ENCODE measurements at places on chromosomes 16 and 17.

DNA sequence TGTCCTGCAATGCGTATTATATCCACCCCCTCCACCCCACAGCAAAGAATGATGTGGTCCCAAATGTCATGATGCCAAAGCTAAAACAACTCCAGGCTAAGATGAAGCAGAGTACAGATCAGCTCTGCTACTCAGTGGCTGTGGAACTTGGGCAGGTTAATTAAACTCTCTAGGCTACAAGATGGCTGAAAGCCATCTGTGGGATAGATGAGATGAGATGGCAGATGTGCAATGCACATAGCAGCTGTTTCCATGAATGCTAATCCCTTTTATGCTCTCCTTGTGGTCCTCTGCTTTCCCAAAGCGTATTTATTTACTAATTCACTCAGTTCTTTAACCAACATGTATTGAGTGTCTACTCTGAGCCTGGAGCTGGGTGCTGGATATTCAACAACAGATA, 114.4 kb downstream of the GRIN2A start:
- no peaks in the 10 kb centered on the region for H3K27me3 ChIP-seq
- no peak overlapping the region for H3K4me3 ChIP-seq
- DNase-seq, result no peak
- H3K36me3 ChIP-seq, result no peaks in the 10 kb centered on the region
- no peak overlapping the region for H3K27ac ChIP-seq

GRCh38 chr17:78974635-78975591, 4.8 kb downstream of the LGALS3BP start:
- no peak overlapping the region for H3K27ac ChIP-seq
- H3K4me3 ChIP-seq, result no peak overlapping the region
- no peaks in the 10 kb centered on the region for H3K36me3 ChIP-seq
- H3K27me3 ChIP-seq, result no peaks in the 10 kb centered on the region

DNA sequence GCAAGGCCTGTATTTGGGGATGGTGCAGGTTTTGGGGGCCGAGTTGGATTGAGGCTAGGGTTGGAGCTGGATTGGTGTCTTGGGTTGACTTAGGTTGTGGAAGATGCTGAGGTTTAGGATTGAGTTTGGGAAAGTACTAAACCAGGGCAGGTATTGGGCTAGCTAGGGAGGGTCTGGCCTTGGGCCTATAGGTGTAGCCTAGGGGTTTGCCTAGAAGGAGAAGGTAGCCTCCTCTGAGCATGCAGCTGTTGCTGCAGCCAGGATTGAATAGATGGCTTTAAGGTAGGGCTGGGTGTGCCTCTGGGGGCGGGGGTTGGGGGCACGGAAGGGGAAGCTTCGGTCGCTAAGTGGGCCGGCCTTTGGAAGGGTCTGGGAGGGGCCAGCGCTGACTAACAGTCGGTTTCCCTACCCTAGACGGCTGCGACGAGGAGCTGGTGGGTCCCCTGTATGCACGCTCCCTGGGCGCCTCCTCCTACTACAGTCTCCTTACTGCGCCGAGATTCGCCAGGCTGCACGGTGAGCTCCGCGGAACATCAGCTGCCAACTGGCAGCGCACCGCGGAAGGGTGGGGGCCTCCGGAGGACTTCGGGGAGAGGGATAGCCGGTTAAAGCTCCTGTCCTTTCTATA, 1.2 kb downstream of the CNTNAP1 start:
- H3K27ac ChIP-seq, result no peak overlapping the region
- peaks cover 13% of the 10 kb centered on the region for H3K27me3 ChIP-seq
- H3K36me3 ChIP-seq, result no peaks in the 10 kb centered on the region
- H3K4me3 ChIP-seq, result peak overlapping the region; percentile 35

GRCh38 chr16:55901566-55902217, 26.5 kb upstream of the CES5A start:
- no peaks in the 10 kb centered on the region for H3K27me3 ChIP-seq
- H3K36me3 ChIP-seq, result no peaks in the 10 kb centered on the region
- H3K27ac ChIP-seq, result no peak overlapping the region
- no peak overlapping the region for H3K4me3 ChIP-seq
- H3K4me1 ChIP-seq, result no peaks in the 10 kb centered on the region

DNA sequence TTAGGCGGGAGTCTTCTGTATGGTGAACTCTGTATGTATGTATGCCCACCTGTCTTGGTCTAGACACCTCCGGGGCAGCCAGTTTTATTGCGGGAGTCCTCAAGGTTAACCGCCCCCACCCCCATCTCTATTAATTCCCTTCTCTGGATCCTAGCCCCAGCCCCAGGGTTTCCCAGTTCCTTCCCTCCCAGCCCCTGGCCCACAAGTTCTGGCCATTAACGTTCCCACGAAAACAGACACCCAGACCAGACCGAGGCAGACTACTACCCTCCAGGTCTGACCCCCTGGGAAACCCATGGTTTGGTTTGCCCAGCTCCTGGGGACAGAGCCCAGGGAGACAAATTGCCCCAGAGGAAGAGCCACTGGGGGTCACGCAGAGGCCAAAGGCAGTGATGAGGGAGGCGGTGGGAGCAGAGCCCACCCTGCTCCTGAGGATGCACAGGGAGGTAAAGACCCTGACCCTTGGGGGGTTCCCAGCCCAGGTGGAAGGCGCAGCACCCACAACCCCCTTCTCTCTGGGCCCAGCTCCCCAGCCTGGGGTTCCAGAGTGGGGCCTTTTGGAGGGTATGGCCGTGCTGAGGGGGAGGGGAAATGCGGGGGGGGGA, 8.5 kb downstream of the TBKBP1 start:
- H3K27me3 ChIP-seq, result no peaks in the 10 kb centered on the region
- no peaks in the 10 kb centered on the region for H3K36me3 ChIP-seq
- peak overlapping the region; percentile 16 for H3K27ac ChIP-seq
- DNase-seq, result no peak
- peak overlapping the region; percentile 33 for H3K4me3 ChIP-seq
- H3K4me1 ChIP-seq, result peaks cover 65% of the 10 kb centered on the region

DNA sequence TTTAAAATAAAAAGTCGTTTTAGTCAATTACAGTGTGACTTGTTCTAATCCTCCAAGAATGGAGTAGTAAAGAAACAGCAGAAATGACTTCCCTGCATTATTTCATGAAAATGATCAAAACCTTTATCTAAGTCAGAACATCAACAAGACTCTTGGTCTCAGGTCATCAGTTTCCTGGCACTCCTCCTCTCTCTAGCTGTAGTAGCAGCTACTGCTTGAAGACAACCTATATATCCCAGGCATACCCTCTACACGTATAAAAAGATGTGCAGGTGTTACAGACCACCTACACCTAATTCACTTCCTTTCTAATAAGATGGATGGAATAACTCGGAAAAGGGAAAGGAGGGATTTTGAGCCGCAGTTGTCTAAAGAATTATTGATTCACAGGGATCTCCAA, 1.6 kb upstream of the FBF1 start:
- no peak overlapping the region for H3K4me3 ChIP-seq
- no peak for DNase-seq
- H3K27ac ChIP-seq, result no peak overlapping the region
- H3K36me3 ChIP-seq, result peaks cover 5% of the 10 kb centered on the region

DNA sequence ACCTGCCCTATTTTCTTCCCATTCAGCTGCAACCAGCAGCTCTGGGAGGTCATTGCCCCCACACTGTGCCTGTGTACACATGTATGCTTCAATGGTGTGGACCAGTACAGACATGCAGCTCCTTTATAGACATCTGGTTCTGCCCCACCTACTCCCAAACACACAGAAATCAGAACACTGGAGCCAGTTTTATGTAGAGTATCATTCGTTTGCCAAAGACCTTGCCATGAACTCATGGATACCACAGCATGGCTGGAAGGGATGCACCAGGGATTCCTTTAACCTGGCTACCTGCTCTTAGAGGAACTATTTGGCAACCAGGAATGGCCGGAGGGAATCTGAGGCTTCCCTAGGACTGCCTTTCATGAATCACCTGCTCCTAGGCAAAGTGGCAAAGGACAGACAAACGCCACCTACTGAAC, 60.4 kb downstream of the ZFHX3 start:
- H3K27ac ChIP-seq, result no peak overlapping the region
- no peaks in the 10 kb centered on the region for H3K27me3 ChIP-seq
- no peak for DNase-seq
- H3K4me1 ChIP-seq, result no peaks in the 10 kb centered on the region
- H3K4me3 ChIP-seq, result no peak overlapping the region

DNA sequence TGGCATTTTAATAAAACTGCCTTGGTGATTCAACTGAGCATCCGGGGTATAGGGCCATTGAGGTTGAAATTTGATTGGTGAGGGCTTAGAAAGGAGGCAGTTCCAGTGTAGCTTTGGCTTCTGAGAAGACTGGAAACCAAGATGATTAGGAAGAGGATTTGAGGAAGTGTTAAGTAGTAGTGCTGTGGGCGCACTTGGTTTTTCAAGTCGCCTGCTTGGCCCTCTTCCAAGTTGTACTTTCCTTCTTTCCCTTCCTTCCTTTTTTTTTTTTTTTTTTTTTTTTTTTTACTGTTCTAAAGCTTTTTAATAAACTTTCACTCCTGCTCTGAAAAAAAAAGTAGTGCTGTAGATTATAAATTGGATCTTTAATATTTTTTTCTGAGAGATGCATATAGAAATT, 320.5 kb downstream of the UTP18 start:
- no peak for DNase-seq
- no peaks in the 10 kb centered on the region for H3K36me3 ChIP-seq
- H3K27me3 ChIP-seq, result no peaks in the 10 kb centered on the region
- H3K4me1 ChIP-seq, result no peaks in the 10 kb centered on the region
- H3K27ac ChIP-seq, result no peak overlapping the region

GRCh38 chr16:22117609-22118008, 25.3 kb downstream of the VWA3A start:
- no peaks in the 10 kb centered on the region for H3K27me3 ChIP-seq
- H3K36me3 ChIP-seq, result no peaks in the 10 kb centered on the region
- no peak overlapping the region for H3K27ac ChIP-seq
- H3K4me3 ChIP-seq, result no peak overlapping the region

DNA sequence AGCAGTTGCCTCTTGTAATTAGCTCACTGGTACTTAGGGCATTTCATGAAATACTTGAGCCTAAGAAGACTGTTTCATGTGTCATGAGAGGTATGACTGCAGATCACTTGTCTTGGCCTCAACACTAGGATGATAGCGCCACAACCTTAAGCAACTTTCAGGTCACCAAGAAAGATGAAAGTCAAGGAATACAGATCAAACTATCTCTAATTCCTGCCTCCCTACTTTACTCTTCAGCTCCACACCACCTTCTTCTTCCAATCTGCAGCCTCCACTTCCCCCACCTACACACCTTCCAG, 28.0 kb downstream of the GNA13 start:
- no peaks in the 10 kb centered on the region for H3K27me3 ChIP-seq
- H3K4me3 ChIP-seq, result no peak overlapping the region
- H3K27ac ChIP-seq, result peak overlapping the region; percentile 52
- DNase-seq, result no peak
- peaks cover 4% of the 10 kb centered on the region for H3K36me3 ChIP-seq

GRCh38 chr17:48575673-48576478, 2.3 kb downstream of the HOXB4 start:
- no peak overlapping the region for H3K27ac ChIP-seq
- H3K27me3 ChIP-seq, result peaks cover 9% of the 10 kb centered on the region
- H3K4me3 ChIP-seq, result no peak overlapping the region
- H3K4me1 ChIP-seq, result peaks cover 21% of the 10 kb centered on the region
- no peaks in the 10 kb centered on the region for H3K36me3 ChIP-seq
- DNase-seq, result no peak

DNA sequence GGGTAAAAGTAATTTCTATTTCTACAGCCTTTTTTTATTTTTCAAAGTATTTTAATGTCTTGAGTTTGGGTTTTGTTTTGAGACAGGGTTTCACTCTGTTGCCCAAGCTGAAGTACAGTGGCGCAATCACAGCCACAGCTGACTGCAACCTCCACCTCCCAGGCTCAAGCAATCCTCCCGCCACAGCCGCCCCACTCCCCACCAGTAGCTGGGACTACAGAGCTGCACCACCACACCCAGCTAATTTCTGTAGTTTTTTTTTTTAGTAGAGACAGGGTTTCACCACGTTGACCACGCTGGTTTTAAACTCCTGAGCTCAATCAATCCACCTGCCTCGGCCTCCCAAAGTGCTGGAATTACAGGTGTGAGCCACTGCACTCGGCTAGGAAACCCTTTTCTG, 44.0 kb downstream of the TUBD1 start:
- H3K27me3 ChIP-seq, result no peaks in the 10 kb centered on the region
- H3K4me1 ChIP-seq, result peaks cover 29% of the 10 kb centered on the region
- H3K4me3 ChIP-seq, result no peak overlapping the region
- H3K27ac ChIP-seq, result no peak overlapping the region
- H3K36me3 ChIP-seq, result no peaks in the 10 kb centered on the region

- H3K27me3 ChIP-seq, result peaks cover 3% of the 10 kb centered on the region
- H3K27ac ChIP-seq, result no peak overlapping the region
- no peaks in the 10 kb centered on the region for H3K4me1 ChIP-seq
Measured at GRCh38 chr17:10589553-10590145, 40.2 kb upstream of the MYH2 start.

DNA sequence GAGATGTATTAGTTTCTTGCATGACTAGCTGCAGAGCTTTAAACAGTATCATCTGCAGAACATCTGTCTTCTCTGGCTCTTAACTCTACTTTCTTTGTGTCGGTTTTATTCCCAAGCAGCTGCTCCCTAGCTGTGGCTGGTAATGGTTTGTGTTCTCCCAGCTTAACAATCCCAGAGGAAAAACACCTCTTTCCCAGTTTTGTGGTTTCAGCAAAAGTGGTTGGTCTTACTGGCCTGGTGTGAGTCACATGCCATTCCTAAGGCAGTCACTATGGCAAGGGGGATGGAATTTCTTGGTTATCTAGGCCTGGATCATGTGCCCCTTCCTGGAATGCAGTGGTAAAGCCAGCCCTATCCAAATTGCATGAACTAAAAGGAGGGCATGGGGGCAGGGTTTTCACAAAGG, 27.5 kb downstream of the OMG start:
- H3K27ac ChIP-seq, result no peak overlapping the region
- no peaks in the 10 kb centered on the region for H3K27me3 ChIP-seq
- H3K36me3 ChIP-seq, result no peaks in the 10 kb centered on the region
- H3K4me1 ChIP-seq, result no peaks in the 10 kb centered on the region

DNA sequence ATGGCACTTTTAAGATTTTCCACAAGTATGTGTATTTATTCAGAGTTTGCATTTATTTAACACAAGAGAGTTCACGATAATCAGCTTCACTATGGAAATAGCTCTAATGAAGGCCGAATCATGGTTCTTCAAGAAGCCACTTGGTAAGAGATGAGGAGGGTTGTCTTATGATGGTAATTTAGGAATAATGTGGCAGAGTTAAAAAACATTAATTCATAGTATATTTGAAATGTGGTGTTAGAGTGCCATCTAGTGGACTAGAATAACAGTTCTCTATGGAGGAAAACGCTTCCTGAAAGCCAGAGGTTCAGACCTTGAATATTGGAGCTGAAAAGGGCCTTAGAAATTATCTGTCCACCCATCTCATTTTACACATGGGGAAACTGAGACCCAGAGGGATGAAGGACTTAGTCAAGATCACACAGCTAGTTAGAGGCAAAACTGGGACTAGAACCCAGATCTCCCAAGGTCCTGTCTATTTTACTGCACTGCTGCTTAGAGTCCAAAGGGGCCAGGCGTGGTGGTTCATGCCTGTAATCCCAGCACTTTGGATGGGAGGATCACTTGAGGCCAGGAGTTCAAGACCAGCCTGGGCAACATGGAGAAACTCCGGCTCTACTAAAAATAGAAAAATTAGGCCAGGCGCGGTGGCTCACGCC, 33.8 kb upstream of the KPNB1 start:
- H3K4me1 ChIP-seq, result no peaks in the 10 kb centered on the region
- H3K27me3 ChIP-seq, result no peaks in the 10 kb centered on the region
- no peak overlapping the region for H3K27ac ChIP-seq
- no peak overlapping the region for H3K4me3 ChIP-seq
- DNase-seq, result no peak

Data from effector memory CD4-positive, alpha-beta T cell (primary cell).